ENCODE measurements at places on chromosomes 2 and 18. TPM values are rescaled to one million over a fixed set of nuclear protein-coding genes. Genes with fewer than 3 reads are reported as not detected.

Gene RTN4
- 96.7 TPM for total RNA-seq

Gene TMEM150A
- 1.2 TPM for total RNA-seq

Gene EMX1
- total RNA-seq: not detected

Gene CFC1
- total RNA-seq: not detected

Gene PAX3
- total RNA-seq: not detected

Gene DCDC2C
- total RNA-seq: not detected

Gene TUBA3E
- not detected for total RNA-seq

Gene CFAP53
- 0.26 TPM for total RNA-seq

Gene C18orf54
- 11.7 TPM for total RNA-seq

Gene TTN
- total RNA-seq: 0.73 TPM

Gene NGEF
- total RNA-seq: 4.2 TPM

Gene EN1
- total RNA-seq: not detected

Gene ARMC9
- total RNA-seq: 3.0 TPM

DNA sequence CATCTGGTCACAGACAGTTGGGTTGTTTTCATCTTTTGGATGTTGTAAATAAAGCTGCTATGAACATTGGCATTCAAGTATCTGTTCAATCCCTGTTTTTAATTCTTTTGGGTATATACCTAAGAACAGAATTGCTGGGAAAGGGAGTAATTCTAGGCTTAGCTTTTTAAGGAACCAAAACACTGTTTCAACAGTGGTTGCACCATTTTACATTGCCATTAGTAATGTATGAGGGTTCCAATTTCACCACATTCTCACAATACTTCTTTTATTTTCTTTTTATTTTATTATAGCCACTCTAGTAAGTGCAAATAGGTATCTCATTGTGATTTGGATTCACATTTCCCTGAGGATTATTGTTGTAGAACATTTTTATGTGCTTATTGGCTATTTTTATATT lies 108.9 kb upstream of the GLS start:
- H3K27me3 ChIP-seq: peaks cover 3% of the 10 kb centered on the region
- H3K4me3 ChIP-seq: no peak overlapping the region
- no peak for DNase-seq
- H3K27ac ChIP-seq: no peak overlapping the region
- peaks cover 12% of the 10 kb centered on the region for H3K4me1 ChIP-seq

DNA sequence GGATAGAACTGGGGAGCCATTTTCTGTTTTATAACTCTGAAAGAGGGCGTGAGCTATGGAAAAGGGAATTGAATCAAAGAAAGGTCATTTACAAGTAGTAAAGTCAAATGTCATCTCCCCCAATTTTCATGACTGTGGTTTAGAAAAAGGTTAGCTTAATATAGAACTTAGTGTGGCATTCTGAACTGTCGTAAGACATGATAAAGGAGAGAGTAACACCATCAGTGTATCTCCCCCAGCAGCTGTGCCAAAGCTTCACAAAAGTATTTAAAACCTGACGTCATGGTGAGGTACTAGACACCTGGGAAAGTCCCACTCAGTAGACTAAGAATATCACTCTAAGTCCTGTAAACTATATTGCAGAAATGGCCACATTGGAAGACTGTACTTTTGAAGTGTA lies 5.8 kb upstream of the IKZF2 start:
- peaks cover 4% of the 10 kb centered on the region for H3K4me1 ChIP-seq
- no peak for DNase-seq
- H3K27ac ChIP-seq: no peak overlapping the region
- no peaks in the 10 kb centered on the region for H3K36me3 ChIP-seq

- no peak for DNase-seq
- H3K36me3 ChIP-seq: no peaks in the 10 kb centered on the region
- no peak overlapping the region for H3K4me3 ChIP-seq
- H3K27me3 ChIP-seq: no peaks in the 10 kb centered on the region
- H3K27ac ChIP-seq: no peak overlapping the region
- no peaks in the 10 kb centered on the region for H3K4me1 ChIP-seq
Observed at GRCh38 chr2:214676421-214677089, 132.9 kb downstream of the BARD1 start.

GRCh38 chr2:152283392-152283791 lies 51.6 kb upstream of the FMNL2 start:
- no peaks in the 10 kb centered on the region for H3K36me3 ChIP-seq
- no peak overlapping the region for H3K27ac ChIP-seq
- H3K27me3 ChIP-seq: peaks cover 2% of the 10 kb centered on the region

DNA sequence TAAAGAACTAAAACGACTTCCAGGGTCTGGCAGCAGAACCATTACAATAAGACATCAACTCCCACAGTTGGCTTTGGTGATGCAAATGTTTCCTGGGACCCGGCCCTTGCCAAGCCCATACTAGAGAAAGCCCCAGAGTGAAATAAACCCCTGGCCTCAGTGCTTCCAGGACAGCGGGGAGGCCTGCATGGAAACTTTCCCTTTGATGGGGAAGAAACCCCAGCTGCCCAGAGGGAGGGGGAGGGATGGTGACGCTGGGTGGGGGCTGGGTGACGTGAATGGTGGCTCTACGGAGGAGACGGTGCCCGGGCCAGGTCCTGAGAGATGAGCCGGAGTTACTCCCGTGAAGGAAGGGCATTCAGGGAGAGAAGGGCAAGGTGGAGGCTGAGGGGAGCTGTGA lies 27.5 kb downstream of the INHBB start:
- no peak overlapping the region for H3K27ac ChIP-seq
- H3K4me3 ChIP-seq: no peak overlapping the region
- no peak for DNase-seq
- no peaks in the 10 kb centered on the region for H3K36me3 ChIP-seq
- H3K4me1 ChIP-seq: no peaks in the 10 kb centered on the region
- H3K27me3 ChIP-seq: peaks cover 7% of the 10 kb centered on the region

- no peaks in the 10 kb centered on the region for H3K27me3 ChIP-seq
- H3K27ac ChIP-seq: no peak overlapping the region
- H3K4me1 ChIP-seq: peaks cover 17% of the 10 kb centered on the region
- DNase-seq: no peak
- H3K36me3 ChIP-seq: peaks cover under 1% of the 10 kb centered on the region
Observed at GRCh38 chr2:6957910-6958615, 40.9 kb downstream of the RNF144A start.

GRCh38 chr2:221370857-221371211 lies 201.3 kb downstream of the EPHA4 start:
- no peak overlapping the region for H3K4me3 ChIP-seq
- peaks cover 6% of the 10 kb centered on the region for H3K27me3 ChIP-seq
- no peaks in the 10 kb centered on the region for H3K36me3 ChIP-seq
- no peak for DNase-seq
- no peak overlapping the region for H3K27ac ChIP-seq

GRCh38 chr2:157438863-157439823 lies 4.7 kb downstream of the CYTIP start:
- peaks cover 95% of the 10 kb centered on the region for H3K36me3 ChIP-seq
- H3K4me3 ChIP-seq: peak overlapping the region; percentile 92
- peak overlapping the region; percentile 99 for H3K27ac ChIP-seq
- H3K27me3 ChIP-seq: peaks cover 2% of the 10 kb centered on the region

DNA sequence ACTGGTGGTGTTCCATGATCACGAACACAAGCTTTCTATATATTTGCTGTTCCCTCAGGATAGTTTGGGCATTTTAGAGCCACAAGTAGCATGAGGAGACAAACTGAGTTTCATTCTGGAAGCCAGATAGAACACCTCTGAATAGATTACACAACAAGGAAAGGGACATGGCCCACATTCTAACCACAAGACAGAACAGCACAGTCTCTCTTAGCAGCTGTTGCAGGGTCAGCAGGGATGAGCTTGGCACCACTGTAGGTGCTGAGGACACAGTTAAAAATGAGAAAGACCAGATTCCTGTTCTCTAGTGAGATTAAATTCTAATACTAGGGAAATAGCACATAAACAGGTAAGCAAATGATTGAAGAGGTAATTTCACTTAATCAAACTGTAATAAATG lies 235.3 kb downstream of the ZNF407 start:
- H3K27me3 ChIP-seq: no peaks in the 10 kb centered on the region
- no peak overlapping the region for H3K4me3 ChIP-seq
- H3K27ac ChIP-seq: no peak overlapping the region
- H3K4me1 ChIP-seq: peaks cover 4% of the 10 kb centered on the region
- no peak for DNase-seq
- peaks cover 2% of the 10 kb centered on the region for H3K36me3 ChIP-seq

- no peak overlapping the region for H3K27ac ChIP-seq
- H3K27me3 ChIP-seq: no peaks in the 10 kb centered on the region
- no peak for DNase-seq
- no peak overlapping the region for H3K4me3 ChIP-seq
- H3K4me1 ChIP-seq: no peaks in the 10 kb centered on the region
Observed at GRCh38 chr2:202344178-202344577, 31.9 kb upstream of the BMPR2 start.

GRCh38 chr2:9767656-9768281 lies 75.5 kb upstream of the TAF1B start:
- H3K36me3 ChIP-seq: no peaks in the 10 kb centered on the region
- no peak for DNase-seq
- H3K27me3 ChIP-seq: no peaks in the 10 kb centered on the region
- H3K4me3 ChIP-seq: no peak overlapping the region

- H3K27ac ChIP-seq: no peak overlapping the region
- DNase-seq: no peak
- H3K4me3 ChIP-seq: no peak overlapping the region
- peaks cover 5% of the 10 kb centered on the region for H3K27me3 ChIP-seq
Observed at GRCh38 chr2:146985753-146986152, 859.1 kb upstream of the ACVR2A start.

- H3K27me3 ChIP-seq: no peaks in the 10 kb centered on the region
- no peak overlapping the region for H3K27ac ChIP-seq
- peaks cover 51% of the 10 kb centered on the region for H3K4me1 ChIP-seq
- H3K36me3 ChIP-seq: peaks cover 7% of the 10 kb centered on the region
Observed at GRCh38 chr18:3055186-3055728, 42.3 kb upstream of the LPIN2 start.

DNA sequence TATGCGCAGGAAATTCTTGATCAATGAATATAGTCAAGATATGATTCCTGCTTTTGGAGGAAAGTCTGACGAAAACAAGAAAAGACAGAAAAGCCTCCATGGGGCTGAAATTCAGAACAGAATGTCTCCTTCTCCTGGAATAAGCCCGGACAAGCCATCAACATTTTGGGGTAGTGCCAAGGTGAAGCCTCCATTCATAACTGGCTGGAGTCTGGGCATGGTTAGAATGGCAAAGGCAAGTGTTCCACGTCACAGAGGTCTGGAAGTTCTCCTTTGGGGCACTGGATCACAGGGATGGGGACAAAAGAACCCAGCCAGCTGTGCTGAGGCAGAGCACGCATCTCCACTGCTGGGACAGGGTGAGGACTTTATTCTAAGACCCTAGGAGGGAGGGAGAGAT lies 505.7 kb downstream of the CMPK2 start:
- no peaks in the 10 kb centered on the region for H3K27me3 ChIP-seq
- DNase-seq: no peak
- no peaks in the 10 kb centered on the region for H3K4me1 ChIP-seq

GRCh38 chr2:73993376-73993775 lies 8.7 kb downstream of the TET3 start:
- no peak for DNase-seq
- H3K36me3 ChIP-seq: peaks cover 47% of the 10 kb centered on the region
- no peak overlapping the region for H3K4me3 ChIP-seq
- peaks cover 77% of the 10 kb centered on the region for H3K4me1 ChIP-seq

GRCh38 chr18:23852236-23853045 lies 162.1 kb upstream of the TTC39C start:
- no peak overlapping the region for H3K27ac ChIP-seq
- H3K4me1 ChIP-seq: peaks cover 6% of the 10 kb centered on the region
- H3K36me3 ChIP-seq: no peaks in the 10 kb centered on the region

- no peaks in the 10 kb centered on the region for H3K36me3 ChIP-seq
- peaks cover 63% of the 10 kb centered on the region for H3K4me1 ChIP-seq
- peak overlapping the region; percentile 77 for H3K27ac ChIP-seq
- H3K4me3 ChIP-seq: no peak overlapping the region
- no peaks in the 10 kb centered on the region for H3K27me3 ChIP-seq
- DNase-seq: peak; percentile 72
Observed at GRCh38 chr2:37615804-37616676, 55.4 kb downstream of the CDC42EP3 start.

GRCh38 chr2:27690052-27690451 lies 26.4 kb downstream of the SLC4A1AP start:
- DNase-seq: no peak
- H3K4me3 ChIP-seq: no peak overlapping the region
- peaks cover 30% of the 10 kb centered on the region for H3K36me3 ChIP-seq
- no peaks in the 10 kb centered on the region for H3K27me3 ChIP-seq
- peaks cover 4% of the 10 kb centered on the region for H3K4me1 ChIP-seq
- H3K27ac ChIP-seq: no peak overlapping the region

GRCh38 chr2:224669449-224669848 lies 46.7 kb downstream of the CCDC195 start:
- H3K4me3 ChIP-seq: no peak overlapping the region
- H3K27me3 ChIP-seq: no peaks in the 10 kb centered on the region
- no peak overlapping the region for H3K27ac ChIP-seq
- no peaks in the 10 kb centered on the region for H3K4me1 ChIP-seq

DNA sequence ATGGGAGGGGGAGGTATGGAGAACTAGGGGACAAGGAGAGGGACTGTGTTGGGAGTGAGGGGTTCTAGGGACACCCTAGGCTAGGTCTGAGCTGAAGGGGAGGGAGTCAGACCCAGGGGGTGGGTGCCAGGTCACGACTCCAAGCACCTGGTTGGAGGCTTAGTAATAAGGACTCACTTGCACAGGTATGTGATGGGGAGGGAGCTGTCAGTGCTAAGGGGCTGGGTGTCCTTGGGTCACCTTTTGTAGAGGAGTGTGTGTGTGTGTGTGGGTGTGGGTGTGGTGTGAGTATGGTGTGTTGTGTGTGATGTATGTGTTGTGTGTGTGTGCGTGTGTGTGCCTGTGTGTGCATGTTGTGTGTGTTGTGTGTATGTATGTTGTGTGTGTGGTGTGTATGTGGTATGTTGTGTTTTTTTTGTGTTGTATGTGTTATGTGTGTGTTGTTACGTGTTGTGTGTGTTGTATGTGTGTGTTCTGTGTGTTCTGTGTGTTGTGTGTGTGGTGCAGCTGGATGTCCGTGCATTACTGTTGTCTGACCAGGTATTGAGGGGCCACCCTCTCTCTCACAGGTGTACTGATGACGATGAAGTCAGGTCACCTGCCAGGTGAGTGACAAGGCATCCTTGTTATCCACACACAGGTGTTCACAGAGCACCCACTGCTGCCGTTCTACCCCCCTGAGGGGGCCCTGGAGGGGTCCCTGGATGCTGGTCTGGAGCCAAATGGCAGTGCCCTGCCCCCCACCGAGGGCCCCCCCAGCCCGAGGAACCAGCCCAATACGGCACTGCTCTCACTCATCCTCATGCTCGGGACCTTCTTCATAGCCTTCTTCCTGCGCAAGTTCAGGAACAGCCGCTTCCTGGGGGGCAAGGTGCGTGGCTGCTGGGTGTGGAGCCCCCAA lies 9.8 kb downstream of the SLC4A3 start:
- no peak overlapping the region for H3K27ac ChIP-seq
- no peaks in the 10 kb centered on the region for H3K36me3 ChIP-seq
- H3K27me3 ChIP-seq: peaks cover 11% of the 10 kb centered on the region
- H3K4me3 ChIP-seq: no peak overlapping the region
- H3K4me1 ChIP-seq: peaks cover 3% of the 10 kb centered on the region

All from activated CD4-positive, alpha-beta memory T cell treated with anti-CD3 and anti-CD28 coated beads for 36 hours (primary cell).